Renal pelvis (tissue), 12 donors: ENCODE measurements at places on chromosomes 12 and 14.
A peak's percentile ranks its signal among the peaks of the same experiment; 100 is the strongest.

DNA sequence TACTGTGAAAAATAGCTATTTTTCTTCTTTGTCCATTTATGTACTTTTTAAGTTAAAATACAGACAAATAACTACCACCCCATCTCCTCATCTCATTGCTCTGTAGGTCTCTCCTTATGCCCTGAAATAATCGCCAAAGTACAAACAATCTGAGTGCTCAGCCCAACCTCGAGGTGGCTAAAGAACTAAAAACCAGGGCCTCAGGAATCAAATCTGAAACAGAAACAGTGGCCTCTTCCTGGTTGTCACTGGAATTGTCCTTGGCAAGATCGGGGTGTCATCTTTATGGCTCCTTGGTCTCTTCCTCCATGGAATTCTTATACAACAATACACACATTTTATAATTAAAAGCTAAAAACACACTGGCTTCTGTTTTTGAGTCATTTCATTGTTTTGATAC lies 182.4 kb downstream of the ASCL1 start:
- no peak for DNase-seq

- no peak for DNase-seq
Observed at GRCh38 chr12:68998041-68998440, 65.1 kb upstream of the CPM start.

DNA sequence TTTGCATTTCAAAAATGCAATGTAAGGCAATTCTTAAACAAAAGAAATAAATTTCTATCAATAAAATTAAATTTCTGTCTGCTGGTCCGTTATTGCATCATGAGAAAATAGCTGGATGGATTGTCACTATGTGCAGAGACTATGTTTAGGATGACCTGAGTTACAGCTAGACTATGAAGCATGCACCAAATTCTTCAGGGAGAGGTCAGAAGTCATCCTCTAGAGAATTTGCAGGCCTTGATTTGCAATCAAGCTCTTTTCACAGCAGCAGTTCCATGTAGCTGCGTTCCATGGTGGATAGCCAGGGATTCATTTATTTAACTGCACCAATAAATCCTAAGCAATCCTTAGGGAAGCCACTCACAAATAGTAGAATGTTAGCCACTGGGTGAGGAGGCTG lies 253.7 kb downstream of the MSRB3 start:
- no peak for DNase-seq

- DNase-seq, result no peak
Observed at GRCh38 chr12:132249689-132250478, 79.5 kb downstream of the GALNT9 start.

GRCh38 chr12:124650912-124651311 lies 83.5 kb upstream of the NCOR2 start:
- DNase-seq, result no peak

- no peak for DNase-seq
Observed at GRCh38 chr12:114444422-114445279, 38.7 kb upstream of the TBX5 start.

DNA sequence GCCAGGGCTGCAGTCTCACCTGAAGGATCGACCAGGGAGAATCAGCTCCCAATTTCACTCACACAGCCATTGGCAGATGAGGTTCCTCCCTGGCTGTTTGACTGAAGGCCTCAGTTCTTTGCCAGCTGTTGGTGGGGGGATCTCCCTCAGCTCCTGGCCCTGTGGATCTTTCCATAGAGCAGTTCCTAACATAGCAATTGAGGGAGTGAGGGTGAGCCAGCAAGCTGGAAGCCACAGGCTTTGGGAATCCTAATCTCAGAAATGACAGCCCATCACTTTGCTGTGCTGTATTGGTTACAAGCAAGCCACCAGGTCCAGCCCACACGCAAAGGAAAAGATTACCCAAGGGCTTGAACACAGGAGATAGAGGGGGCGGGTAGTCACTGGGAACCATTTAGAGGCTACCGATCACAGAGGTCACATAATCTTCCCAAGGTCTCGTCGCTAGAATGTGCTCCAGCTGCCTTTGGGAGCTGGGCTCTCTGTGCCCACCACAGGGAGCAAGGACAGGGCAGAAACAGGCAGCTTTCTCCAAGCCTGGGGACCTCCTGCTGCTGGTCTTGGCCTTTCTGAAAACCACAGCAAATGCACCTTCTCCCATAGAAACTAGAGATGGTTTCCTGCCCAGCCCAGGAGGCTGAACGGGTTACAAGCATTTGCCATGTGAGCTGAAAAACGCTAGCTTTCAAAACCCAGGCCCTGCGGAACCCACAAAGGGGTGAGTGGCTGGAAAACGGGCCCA lies 4.6 kb upstream of the OTUB2 start:
- no peak for DNase-seq

- DNase-seq, result no peak
Observed at GRCh38 chr14:32675433-32675832, 263.2 kb upstream of the NPAS3 start.

GRCh38 chr12:79426121-79426520 lies 264.6 kb downstream of the PAWR start:
- DNase-seq, result no peak

DNA sequence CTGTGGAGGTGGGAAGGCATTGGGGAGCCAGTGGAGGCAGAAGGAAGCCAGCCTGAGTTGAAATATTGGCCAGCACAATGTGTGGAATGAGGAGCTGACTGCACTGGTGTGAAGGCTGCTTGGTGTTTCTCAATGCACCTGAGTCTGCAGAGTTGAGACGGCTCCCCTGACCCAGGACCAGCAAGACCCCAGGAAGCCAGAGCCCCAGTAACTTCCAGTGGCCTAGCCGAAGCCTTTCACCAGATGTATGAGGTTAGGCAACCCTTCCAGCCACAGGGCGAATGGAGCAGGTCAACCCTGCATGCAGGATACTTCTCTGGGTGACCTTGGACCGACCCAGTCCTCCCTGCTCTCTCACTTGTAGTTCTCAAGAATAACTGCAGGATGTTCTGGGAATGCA lies 12.9 kb upstream of the KRT73 start:
- no peak for DNase-seq

- DNase-seq, result no peak
Observed at GRCh38 chr12:20000229-20000849, 368.0 kb upstream of the PDE3A start.

DNA sequence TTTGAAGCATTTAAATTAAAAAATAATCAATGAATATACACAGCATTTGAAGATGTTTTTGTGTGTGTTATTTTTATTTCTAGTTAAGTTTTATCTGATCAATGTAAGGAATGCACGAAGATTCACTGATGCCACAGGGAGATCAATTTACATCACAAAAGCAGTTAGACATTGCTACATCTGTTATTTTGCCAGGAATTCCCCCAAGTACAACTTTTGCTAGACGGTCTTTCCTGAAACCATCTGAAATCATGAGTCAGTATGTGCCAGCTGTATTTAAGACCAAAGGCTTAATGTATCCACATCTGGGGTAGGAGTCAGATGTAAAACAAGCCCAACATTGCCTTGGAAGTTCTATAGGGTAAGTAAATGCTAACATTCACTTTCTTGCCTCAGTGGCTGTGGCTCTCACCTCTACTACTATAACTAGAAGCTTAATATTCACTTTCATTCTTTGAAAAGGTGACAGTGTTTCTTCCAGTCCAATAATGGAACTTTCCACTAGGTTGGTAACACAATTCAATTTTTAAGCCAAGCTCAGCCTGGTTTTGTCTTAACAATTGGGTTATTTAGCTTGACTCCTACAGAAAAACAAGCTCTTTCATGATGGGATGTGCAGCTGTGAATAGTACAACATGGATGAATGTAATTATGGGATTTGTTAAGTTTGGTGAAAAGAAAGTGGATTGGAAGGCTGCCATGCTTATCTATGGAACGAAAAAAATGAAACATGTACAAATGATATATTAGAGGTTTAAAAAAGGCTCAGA lies 385.4 kb upstream of the TMEM132C start:
- no peak for DNase-seq

DNA sequence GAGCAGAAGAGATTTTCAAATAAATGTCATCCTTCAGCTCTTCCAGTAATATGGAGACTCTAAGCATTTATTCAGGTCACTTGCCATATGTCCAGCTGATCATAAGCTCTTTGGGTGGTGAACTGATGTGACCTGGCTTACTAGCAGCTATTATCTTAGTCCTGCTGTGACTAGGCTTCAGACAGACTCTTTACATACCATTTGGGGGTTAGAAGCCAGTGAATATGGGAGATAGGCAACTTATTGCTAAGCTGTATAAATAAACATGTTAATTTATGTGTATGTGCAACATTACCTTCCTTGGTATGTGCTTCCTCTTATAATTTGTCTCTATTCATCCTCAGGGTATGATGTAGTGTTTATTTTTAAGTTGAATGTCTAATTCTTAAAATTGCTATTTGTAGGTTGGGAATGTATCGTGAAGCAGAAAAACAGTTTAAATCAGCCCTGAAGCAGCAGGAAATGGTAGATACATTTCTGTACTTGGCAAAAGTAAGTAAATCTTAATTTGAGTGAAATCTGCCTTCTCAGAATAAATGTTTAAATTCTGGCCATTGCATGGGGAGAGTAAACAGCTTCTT lies 32.4 kb downstream of the TTC8 start:
- DNase-seq, result no peak

DNA sequence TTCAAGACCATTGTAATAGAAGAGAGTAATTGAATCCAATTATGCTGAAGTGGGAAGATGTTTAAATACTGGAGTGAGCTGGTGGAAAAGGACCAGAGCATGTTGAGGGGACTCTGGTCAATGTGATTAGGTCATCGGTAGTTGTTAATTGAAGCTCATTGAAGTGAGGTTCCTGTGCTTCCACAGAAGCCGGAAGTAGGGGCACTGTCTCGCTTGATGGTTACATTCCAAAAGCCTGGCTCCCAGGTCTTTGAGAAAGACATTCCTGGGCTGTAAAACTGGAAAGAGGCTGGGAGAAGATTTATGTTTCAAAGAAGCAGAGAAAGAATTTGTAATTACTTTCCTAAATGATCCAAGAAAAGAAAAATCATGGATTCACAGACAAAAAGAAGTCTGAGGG lies 12.3 kb upstream of the CLECL1 start:
- peak; percentile 61 for DNase-seq

GRCh38 chr12:62698701-62699101 lies 232.1 kb downstream of the MON2 start:
- DNase-seq, result no peak

DNA sequence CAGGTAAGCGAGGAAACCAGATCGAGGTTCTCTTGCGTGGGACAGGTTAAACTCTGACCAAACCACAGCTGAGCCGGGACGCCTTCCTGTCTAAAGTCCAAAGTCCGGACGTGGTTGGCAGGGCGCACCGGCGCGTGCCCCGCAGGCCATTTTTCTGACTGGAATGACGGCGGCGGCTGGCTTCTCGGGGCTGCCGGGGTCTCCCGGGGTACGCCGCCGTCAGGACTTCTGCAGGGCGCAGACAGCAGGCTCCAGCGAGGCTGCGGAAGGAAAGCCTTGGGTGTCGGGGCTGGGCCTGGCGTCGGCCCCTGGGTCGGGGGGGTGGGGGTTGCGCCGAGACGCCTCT lies 32.8 kb downstream of the MIA2 start:
- DNase-seq, result peak; percentile 67

GRCh38 chr14:33786091-33786825 lies 164.6 kb downstream of the EGLN3 start:
- no peak for DNase-seq

GRCh38 chr14:28323366-28323765 lies 443.2 kb upstream of the FOXG1 start:
- no peak for DNase-seq

- DNase-seq, result peak; percentile 62
Observed at GRCh38 chr12:93819050-93819491, 141.9 kb downstream of the CRADD start.

DNA sequence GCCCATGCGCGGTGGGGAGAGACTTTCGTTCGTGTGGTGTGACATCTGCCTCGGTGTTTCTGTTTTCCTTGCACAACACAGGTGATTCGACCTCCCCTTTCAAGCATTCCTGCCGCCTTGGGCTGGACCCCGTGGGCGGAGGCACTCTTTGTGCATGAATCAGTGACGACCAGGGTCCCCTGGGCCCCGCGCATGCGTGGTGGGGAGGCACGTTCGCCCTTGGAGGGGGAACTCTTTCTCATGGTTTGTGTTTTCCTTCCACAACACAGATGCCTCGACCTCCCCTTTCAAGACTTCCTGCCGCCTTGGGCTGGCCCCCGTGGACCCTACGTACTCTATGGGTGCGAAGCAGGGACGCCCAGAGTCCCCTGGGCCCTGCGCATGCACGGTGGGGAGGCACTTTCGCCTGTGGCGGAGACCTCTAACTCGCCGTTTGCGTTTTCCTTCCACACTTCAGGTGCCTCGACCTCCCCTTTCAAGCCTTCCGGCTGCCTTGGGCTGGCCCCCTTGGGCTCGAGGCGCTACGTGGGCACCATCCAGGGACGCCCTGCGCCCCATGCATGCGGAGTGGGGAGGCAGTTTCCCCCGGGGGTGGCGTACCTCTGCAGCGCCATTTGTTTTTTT lies 340.9 kb downstream of the ALG10 start:
- DNase-seq, result no peak

- DNase-seq, result no peak
Observed at GRCh38 chr14:95320955-95321600, 1.4 kb upstream of the CLMN start.

GRCh38 chr12:79326663-79327062 lies 364.1 kb downstream of the PAWR start:
- no peak for DNase-seq

- no peak for DNase-seq
Observed at GRCh38 chr12:125049093-125049458, 16.2 kb upstream of the AACS start.

DNA sequence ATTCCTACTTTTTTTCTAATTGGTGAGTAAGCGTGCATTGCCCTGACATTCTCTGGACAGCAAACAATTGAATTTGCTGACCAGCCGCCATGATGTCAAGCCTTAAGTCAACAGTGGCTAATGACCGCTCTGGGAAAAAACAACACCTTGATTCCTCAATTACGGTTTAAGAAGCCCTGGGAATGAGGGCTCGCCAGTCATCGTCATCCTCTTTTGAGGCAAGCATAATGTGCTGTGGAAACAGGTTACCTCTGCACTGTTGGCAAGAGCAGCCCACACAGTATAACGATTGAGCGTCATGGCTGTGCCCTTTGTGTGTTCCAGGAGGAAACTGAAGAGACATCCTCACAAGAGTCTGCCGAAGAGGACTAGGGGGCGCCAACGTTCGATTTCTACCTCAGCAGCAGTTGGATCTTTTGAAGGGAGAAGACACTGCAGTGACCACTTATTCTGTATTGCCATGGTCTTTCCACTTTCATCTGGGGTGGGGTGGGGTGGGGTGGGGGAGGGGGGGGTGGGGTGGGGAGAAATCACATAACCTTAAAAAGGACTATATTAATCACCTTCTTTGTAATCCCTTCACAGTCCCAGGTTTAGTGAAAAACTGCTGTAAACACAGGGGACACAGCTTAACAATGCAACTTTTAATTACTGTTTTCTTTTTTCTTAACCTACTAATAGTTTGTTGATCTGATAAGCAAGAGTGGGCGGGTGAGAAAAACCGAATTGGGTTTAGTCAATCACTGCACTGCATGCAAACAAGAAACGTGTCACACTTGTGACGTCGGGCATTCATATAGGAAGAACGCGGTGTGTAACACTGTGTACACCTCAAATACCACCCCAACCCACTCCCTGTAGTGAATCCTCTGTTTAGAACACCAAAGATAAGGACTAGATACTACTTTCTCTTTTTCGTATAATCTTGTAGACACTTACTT lies 138.9 kb downstream of the HMGA2 start:
- no peak for DNase-seq

- no peak for DNase-seq
Observed at GRCh38 chr12:78584695-78585094, 279.9 kb upstream of the SYT1 start.
